ENCODE measurements at places on chromosomes 1 and 21.

DNA sequence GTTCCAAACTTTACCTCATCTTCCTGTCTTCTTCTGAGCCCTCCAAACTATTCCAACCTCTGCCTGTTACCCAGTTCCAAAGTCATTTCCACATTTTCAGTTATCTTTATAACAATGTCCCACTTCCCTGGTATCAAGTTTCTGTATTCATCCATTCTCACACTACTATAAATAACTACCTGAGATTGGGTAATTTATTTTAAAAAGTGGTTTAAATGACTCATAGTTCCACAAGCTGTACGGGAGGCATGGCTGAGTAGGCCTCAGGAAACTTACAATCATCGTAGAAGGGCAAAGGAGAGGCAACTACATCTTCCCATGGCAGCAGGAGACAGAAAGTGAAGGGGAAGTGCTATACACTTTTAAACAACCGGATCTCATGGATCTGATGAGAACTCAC lies 428.5 kb upstream of the RGS18 start:
- no peak for DNase-seq

- DNase-seq = no peak
These were observed 70.7 kb downstream of the C1orf21 start for GRCh38 chr1:184457500-184457899.

GRCh38 chr1:50271968-50272578 lies 151.2 kb downstream of the DMRTA2 start:
- DNase-seq = peak; percentile 40

- DNase-seq = no peak
These were observed 75.7 kb upstream of the PGBD5 start for GRCh38 chr1:230501849-230502248.

GRCh38 chr1:42756956-42757891 lies 9.6 kb downstream of the P3H1 start:
- DNase-seq = peak; percentile 61

DNA sequence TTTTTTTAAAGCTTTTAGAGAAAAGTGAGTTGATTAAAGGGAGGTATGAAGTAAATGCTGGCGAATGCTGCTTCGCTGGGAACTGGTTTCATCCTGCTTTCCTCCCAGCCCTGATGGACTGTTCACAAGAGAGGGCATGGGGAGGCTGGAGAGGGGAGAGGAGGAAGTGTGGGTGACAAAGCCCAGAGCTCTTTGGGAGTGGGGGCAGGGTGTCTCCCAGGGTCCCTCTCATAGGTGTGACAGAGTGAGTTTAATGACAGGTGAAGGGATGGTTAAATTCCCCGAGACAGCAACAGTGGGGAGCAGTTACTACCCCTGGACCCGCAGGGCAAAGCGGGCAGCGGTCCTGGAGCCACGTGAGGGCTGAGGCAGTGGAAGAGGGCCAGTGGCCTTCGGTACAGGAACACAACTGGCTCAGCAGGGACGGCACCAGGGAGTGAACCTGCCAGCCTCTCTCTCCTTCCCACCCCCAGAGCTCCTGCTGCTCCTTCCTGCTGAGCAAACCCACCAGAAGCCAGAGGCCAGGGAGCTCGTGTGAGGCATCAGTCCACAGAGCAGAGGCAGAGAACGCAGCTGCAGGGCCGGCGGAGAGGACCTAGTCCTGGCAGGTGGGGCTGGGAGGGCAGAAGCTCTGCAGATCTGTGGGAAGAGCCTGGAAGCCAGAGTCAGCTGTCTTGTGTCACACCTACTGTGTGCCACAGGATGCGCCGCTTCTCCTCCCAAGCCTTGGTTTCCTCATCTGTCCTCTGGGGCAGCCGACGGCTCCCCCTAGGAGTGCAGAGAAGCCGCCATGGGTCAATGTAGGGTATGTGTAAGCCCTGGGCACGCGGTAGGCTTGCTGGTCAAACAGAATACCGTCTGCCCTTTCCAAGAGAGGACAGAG lies 20.9 kb upstream of the LRP8 start:
- no peak for DNase-seq

GRCh38 chr1:204714861-204715511 lies 29.4 kb upstream of the LRRN2 start:
- DNase-seq = no peak

- DNase-seq = no peak
These were observed 323.5 kb downstream of the LMO4 start for GRCh38 chr1:87652176-87652575.

GRCh38 chr1:212944229-212944901 lies 6.0 kb upstream of the VASH2 start:
- DNase-seq = no peak

DNA sequence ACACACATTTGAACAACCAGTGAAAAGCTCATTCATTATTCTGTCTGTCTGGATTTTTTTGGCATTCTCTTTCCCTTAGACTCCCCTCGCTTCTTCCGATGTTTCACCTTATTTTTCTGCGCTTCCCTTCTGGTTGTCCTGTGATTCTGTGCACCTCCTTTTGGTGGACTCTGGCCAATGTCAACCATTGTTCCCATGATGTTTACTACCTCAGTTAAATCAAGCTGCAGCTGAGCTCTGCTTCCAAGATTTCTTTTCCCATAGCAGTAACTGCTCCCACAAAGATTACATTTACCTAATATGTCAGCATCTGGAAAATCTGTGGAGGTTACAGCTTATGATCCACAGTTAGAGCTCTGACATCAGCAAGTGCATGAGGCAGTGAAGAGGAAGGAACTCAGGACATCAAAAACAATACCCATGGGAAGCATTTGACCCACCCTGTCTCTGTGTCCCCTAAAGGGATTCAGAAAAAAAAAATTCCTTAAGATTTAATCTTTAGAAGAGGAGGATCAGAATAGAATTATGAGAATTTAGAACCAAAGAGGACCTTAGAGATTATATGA lies 69.9 kb upstream of the ADAMTS5 start:
- no peak for DNase-seq

DNA sequence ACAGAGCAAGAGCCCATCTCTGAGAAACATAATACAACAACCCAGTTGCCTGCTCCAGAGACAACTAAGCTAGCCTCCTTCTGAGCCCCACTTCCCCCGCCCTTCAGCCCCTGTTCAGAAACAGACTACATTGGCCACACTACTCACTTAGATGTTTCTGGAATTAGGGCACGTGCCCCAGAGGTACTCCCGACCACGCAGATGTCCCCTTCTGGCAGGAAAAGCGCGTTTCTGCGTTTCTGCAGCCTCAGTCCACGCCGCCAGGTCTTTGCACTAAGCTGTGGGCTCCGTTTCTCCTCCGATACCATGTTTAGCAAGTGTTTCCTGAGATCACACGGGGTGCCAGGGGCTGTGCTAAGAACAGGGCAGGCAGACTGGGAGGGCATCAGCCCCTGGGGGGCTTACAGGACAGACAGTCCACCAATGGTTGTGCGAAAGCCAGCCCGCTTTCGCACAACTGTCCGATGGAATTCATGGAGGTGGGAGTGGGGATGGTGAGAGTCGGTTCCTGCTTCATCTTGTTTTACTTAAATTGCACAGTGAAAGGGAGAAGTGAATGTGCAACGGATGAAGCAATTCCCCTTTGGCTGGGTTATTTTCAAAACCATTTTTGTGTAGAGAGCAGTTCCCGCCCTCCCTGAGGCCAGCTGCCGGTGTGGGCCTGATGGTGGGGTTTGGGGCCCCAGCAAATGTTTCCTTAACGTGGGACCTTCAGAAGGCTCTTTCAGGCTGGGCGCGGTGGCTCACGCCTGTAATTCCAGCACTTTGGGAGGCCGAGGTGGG lies 2.7 kb downstream of the PIK3CD start:
- peak; percentile 52 for DNase-seq

DNA sequence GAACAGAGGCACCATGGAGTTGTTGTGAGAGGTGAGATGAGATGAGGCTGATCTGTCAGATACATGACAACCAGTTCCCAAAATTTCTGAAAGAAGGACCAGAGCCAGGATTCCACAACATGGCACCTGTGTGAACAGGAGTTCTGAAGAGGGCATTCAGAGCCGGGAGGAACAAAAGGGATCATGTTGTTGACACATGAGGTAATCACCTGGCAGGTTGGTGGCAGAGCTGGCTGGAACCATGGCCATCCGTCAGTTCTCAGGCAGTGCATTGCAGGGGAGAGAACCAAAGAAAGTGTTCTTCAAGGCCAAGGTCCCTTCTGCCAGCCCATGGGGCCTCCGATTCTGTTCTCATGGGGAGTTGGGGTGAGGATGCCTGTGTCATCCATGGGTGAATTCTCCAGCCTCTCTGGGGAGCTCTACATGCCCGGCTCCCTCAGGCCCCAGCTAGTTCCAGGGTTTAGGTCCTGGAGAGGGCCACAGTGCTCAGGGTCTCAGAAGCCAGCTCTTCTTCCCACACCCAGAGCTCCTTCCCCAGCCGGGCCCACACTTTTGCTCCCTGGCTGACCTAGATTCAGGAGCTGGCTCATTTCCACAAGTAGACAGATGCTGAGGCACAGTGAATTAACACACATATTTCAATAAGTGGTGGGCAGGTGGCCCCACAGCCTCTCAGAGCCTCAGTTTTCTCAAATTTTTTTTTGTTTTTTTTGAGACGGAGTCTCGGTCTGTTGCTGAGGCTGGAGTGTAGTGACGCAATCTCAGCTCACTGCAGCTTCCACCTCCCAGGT lies 49.1 kb upstream of the CTPS1 start:
- DNase-seq = no peak

DNA sequence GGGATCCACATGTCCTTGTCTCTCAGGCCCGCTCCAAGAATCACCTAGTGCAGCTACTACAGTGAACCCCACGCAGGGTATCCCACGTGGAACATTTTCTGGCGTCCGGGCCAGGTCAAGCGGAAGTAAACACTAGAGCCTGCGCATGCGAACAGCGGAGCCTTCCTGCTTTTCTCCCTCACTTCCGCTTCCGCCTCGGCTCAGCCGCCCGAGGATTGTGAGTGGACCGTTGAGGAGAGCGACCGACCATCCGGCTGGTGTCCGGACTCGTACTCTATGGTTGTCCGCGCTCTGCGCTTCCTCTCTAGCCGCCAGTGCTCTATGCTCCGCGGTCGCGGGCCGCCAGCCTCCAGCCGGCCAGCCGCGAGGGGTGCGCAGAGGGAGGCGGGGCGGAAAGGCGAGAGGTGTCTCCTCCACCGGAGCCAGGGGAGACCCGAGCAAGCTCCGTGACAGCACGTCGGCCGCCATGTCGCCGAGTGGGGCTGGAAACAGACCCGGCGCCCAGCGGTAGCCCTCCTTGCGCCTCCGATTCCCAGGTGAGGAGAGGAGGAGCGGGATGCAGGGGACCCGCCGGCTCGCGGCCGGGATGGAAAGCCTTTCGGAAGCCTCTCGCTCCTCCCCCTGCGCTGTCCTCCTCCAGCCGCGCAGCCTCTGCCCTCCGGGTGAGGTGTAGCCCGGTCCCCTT lies at the start of the genes CNST and TFB2M:
CNST (plus strand) TSS at position 329 of the 685 bp plus-strand sequence. CDS start 25,107 bp downstream, outside the sequence.
TFB2M (minus strand) TSS at position 134 of the 685 bp plus-strand sequence; CDS start at position 11, 123 bp downstream.
- peak; percentile 99 for DNase-seq

DNA sequence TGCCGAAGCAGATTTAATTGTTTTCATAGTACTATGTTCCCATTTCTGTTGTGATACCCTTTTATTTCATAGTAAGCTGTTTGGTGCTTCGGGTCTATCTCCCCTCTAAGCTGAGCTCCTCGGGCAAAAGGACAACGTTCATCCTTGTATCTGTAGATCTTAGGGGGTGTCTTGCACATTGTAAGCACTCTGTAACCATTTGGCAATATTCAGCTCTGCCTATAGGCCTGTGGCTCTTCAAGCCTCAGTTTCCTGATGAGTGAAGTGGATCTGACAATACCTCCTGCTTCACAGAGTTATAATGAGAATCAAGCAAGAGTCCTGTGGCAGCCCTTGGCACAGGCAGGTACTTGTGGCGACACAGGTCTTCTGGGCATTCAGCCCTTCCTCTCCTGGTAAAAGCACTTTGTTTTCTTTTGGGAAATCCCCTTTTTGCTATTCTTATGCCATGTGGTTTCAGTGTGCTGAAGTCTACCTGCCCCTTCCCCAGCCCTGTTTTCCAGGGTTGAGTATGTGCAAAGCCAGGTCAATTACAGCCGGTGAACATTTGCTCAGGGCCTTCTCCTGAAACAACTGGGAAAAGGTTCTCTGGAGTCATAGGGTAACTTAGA lies 8.5 kb upstream of the EXO1 start:
- DNase-seq = no peak

GRCh38 chr1:88461007-88461406 lies 223.1 kb upstream of the PKN2 start:
- DNase-seq = no peak

GRCh38 chr1:185581961-185582725 lies 152.0 kb upstream of the HMCN1 start:
- DNase-seq = no peak

GRCh38 chr1:224169718-224170270 lies 13.2 kb upstream of the DEGS1 start:
- no peak for DNase-seq

DNA sequence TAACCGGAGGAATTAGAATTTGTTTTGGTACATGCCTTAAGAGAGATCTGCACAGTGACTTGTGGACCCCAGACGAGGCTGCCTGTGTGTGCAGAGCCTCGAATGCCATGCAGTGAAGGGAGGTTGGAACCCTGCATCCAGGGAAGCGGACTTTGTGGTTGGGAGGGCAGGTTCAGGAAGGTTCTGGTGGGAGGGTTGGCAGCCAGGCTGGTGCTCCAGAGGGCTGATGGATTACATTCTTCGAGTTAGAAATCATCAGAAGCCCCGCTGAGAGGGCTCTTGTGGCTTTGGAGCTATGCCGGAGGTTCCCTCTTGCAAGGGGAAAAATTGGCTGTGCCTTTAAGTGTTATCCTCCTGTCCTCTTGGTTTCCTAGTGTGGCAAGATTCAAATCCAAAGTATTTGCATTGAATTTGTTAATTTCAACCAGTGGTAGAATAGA lies 21.1 kb downstream of the ROR1 start:
- DNase-seq = no peak

GRCh38 chr1:3668148-3668547 lies 15.8 kb downstream of the TP73 start:
- DNase-seq = no peak

DNA sequence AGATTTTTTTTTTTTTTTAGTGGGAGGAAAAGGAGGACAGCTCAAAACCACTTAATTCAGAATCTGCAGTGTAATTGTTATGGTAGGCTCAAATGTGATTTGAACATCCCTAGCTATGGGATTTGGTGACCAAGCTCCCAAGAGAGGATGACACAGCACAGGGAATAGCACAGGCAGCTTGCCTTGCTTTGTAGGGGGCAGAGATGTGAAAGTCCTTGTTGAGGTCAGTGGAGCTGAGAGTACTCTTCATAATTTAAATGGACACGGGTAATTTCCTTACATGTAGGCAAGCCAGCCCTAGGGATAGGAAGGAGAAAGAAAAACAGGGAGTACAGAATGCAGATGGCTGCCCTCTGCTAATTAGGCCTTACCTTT lies 3.2 kb upstream of the UCK2 start:
- peak; percentile 45 for DNase-seq

- DNase-seq = no peak
These were observed 7.4 kb downstream of the S100A9 start for GRCh38 chr1:153364766-153365666.

GRCh38 chr1:145891143-145891542 lies 5.5 kb upstream of the ANKRD35 start:
- no peak for DNase-seq

- no peak for DNase-seq
These were observed 68.7 kb upstream of the KCNA3 start for GRCh38 chr1:110743397-110743796.

DNA sequence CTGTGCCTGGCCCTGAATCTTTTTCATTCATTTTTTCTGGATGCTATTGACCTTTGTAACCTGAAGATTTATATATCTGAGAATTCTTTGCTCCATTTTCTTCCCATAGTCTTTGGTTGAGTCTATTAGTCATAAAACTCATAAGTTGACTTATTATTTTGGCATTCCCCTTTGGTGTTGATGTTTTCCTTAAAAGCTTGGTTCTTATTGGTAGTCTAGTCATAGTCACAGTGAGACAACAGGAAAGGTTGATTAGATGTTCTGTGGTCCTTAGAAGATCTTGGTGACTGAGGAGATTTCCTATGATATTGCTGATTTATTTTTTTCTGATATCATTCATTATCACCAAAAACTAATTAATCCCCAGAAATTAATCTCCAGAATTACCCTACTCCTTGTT lies 86.2 kb downstream of the PTPRC start:
- DNase-seq = no peak

Measured in pons (tissue), 1 donor.